ENCODE measurements at places on chromosomes 4 and X.

- no peak overlapping the region for H3K4me3 ChIP-seq
- no peak overlapping the region for H3K27ac ChIP-seq
- H3K36me3 ChIP-seq: no peaks in the 10 kb centered on the region
- no peaks in the 10 kb centered on the region for H3K4me1 ChIP-seq
These were observed 29.1 kb downstream of the MCUB start for GRCh38 chr4:109589119-109589518.

- H3K4me1 ChIP-seq: no peaks in the 10 kb centered on the region
- no peaks in the 10 kb centered on the region for H3K36me3 ChIP-seq
- no peak overlapping the region for H3K4me3 ChIP-seq
- no peak overlapping the region for H3K27ac ChIP-seq
These were observed 236.9 kb upstream of the CTSO start for GRCh38 chr4:156190615-156191014.

DNA sequence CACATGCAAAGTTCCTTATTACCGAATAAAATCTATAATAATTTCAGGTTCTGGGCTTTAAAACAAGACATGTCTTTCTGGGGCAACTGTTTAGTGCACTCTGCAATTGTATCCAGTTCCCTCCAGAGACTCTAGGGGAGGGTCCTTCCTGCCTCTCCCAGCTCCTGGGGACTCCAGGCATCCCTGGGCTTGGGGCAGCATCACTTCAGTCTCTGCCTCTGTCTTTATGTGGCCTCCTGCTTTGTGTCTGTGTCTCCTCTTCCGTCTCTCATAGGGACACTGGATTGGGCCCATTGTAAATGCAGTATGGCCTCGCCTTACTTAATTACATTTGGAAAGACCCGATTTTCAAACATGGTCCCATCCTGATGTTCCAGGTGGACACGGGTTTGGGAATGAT, 10.9 kb upstream of the ASMTL start:
- no peak overlapping the region for H3K4me3 ChIP-seq
- H3K4me1 ChIP-seq: peaks cover 17% of the 10 kb centered on the region
- H3K27me3 ChIP-seq: no peaks in the 10 kb centered on the region
- DNase-seq: peak; percentile 22

- H3K4me3 ChIP-seq: no peak overlapping the region
- H3K27ac ChIP-seq: no peak overlapping the region
- DNase-seq: no peak
- no peaks in the 10 kb centered on the region for H3K27me3 ChIP-seq
- H3K36me3 ChIP-seq: no peaks in the 10 kb centered on the region
These were observed 318.4 kb downstream of the DHX15 start for GRCh38 chr4:24265989-24266388.

DNA sequence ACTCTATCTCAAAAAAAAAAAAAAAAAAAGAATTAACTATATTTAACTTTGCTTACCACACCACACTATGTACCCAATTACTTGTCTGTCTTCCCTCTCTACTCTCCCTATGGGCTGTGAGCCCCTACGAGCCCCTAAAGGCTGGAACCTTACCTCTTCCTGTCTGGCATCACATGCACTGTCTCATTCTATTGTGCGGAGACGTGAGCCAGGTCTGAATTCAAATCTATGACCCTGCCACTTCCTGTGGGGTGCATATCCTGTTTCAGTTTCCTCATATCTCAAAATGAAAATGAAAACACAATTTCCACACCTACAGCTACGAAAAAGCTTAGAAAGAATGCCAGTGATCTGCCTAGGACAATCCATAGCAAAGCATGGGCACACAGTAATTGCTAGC, 42.9 kb upstream of the HS3ST1 start:
- H3K27ac ChIP-seq: peak overlapping the region; percentile 41
- no peak overlapping the region for H3K4me3 ChIP-seq
- H3K36me3 ChIP-seq: no peaks in the 10 kb centered on the region
- no peaks in the 10 kb centered on the region for H3K4me1 ChIP-seq
- DNase-seq: peak; percentile 80

DNA sequence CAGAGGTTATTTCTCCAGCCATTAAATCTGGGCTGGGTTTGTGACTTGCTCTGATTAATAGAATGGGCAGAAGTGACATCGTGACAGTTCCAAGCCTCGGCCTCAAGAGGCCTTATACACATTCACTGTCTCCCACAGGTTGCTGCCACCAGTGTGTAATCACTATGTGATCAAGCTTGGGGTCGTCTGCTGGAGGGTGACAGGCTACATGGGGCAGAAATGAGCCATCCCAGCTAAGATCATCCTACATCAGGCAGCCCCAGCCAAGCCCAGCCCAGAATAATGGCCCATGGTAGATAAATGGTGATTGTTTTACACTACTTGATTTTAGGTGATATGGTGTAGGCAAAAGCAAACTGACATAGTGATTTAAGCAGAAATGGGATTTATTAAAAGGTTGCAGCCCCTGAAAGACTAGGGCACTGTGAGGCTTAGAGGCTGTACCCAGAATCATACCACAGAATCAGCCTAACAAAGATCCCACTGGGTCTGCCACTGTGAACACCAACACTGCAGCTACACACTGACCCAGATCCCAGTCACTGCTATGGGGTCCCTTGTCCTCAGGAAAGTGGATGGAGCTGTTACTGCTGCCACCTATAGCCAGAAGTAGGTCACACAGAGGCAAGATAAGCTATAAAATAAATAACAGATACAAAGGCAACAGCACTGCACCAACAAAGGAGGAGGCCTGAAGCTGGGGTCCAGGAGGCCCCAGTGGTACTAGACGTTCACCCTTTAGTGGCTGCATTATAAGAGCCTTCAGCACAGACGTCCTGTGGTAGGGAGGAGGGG, 159.6 kb upstream of the RBPJ start:
- H3K4me1 ChIP-seq: no peaks in the 10 kb centered on the region
- no peak overlapping the region for H3K27ac ChIP-seq
- H3K36me3 ChIP-seq: no peaks in the 10 kb centered on the region
- no peak for DNase-seq
- no peak overlapping the region for H3K4me3 ChIP-seq

DNA sequence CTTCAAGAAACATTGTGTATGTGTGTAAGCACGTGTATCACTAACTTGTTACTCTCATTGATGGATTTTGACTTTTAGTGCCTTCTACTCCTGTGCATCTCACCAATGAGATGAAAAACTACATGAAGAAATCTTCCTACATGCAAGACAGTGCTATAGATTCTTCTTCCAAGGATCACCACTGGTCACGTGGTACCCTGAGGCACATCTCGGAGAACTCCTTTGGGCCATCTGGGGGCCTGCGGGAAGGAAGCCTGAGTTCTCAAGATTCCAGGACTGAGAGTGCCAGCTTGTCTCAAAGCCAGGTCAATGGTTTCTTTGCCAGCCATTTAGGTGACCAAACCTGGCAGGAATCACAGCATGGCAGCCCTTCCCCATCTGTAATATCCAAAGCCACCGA, 86.5 kb downstream of the SLC10A6 start:
- H3K27ac ChIP-seq: no peak overlapping the region
- H3K36me3 ChIP-seq: no peaks in the 10 kb centered on the region
- H3K4me3 ChIP-seq: no peak overlapping the region
- no peaks in the 10 kb centered on the region for H3K4me1 ChIP-seq

DNA sequence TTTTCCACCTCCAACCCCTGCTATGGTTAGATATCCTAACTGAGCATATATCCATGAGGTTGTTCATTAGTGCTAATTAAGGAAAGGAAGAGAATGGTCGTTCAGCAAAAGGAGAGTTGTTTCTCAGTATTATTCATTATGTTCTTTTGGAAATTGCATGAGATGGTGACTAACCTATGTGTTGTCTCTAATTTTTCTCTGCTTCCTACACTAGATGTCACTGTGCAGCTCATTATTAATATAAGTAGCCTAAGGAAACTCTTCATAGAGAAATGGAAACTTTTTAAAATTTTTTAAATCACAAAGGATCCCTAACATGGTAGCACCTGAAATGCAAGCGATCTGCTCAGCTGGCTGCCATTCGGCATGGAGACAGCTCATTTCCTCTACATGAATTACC, 67.7 kb upstream of the FAM9A start:
- H3K27me3 ChIP-seq: no peaks in the 10 kb centered on the region
- H3K36me3 ChIP-seq: no peaks in the 10 kb centered on the region
- no peak overlapping the region for H3K4me3 ChIP-seq
- H3K27ac ChIP-seq: no peak overlapping the region
- no peaks in the 10 kb centered on the region for H3K4me1 ChIP-seq
- no peak for DNase-seq

- DNase-seq: no peak
- no peak overlapping the region for H3K27ac ChIP-seq
- no peaks in the 10 kb centered on the region for H3K36me3 ChIP-seq
- no peak overlapping the region for H3K4me3 ChIP-seq
These were observed 95.7 kb upstream of the FRMPD4 start for GRCh38 chrX:12042615-12043014.

DNA sequence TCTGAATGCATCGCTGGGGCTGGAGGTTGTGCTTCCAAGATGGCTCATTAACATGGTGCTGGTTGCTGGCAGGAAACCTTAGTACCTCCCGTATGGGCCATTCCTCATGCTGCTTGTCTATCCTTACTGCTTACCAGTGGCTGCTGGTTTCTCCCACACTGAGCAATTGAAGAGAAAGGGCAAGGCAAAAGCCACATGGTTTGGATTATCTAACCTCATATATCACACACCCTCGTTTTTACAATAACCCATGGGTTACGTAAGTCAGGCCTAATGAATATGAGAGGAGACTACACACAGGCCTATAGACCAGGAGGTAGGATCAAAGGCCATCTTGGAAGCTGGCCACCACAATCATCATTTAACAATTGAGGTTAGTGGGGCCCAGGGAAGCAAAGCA, 141.8 kb upstream of the EDNRA start:
- H3K36me3 ChIP-seq: no peaks in the 10 kb centered on the region
- H3K4me3 ChIP-seq: no peak overlapping the region
- no peaks in the 10 kb centered on the region for H3K4me1 ChIP-seq
- H3K27me3 ChIP-seq: no peaks in the 10 kb centered on the region
- H3K27ac ChIP-seq: no peak overlapping the region
- DNase-seq: no peak

GRCh38 chr4:179989975-179990374, 2253.2 kb upstream of the TENM3 start:
- no peak for DNase-seq
- H3K4me1 ChIP-seq: no peaks in the 10 kb centered on the region
- no peak overlapping the region for H3K27ac ChIP-seq
- H3K27me3 ChIP-seq: no peaks in the 10 kb centered on the region

DNA sequence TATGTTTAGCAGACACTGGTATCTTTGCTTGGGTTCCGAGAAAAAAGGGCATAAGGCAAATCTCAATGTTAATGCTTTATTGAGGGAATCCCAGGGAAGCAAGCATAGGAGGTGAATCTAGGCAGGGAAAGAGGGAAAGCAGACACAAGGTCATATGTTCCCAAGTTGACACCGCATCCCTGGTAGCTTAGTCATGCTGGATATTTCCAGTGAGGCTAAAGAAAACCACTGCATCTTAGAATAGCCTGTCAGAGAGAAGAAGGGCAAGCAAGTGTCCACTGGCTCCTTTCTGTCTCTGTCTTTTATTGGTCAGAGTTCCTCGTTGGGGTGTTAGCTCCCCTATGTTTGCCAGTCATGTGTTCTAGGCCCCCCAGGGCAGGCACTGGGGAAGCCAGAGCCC, 104.7 kb downstream of the NKX6-1 start:
- no peak for DNase-seq
- no peak overlapping the region for H3K4me3 ChIP-seq
- no peaks in the 10 kb centered on the region for H3K27me3 ChIP-seq

GRCh38 chr4:94253036-94253435, 45.4 kb downstream of the SMARCAD1 start:
- H3K4me1 ChIP-seq: no peaks in the 10 kb centered on the region
- H3K36me3 ChIP-seq: no peaks in the 10 kb centered on the region
- H3K27me3 ChIP-seq: no peaks in the 10 kb centered on the region
- no peak for DNase-seq
- no peak overlapping the region for H3K27ac ChIP-seq

DNA sequence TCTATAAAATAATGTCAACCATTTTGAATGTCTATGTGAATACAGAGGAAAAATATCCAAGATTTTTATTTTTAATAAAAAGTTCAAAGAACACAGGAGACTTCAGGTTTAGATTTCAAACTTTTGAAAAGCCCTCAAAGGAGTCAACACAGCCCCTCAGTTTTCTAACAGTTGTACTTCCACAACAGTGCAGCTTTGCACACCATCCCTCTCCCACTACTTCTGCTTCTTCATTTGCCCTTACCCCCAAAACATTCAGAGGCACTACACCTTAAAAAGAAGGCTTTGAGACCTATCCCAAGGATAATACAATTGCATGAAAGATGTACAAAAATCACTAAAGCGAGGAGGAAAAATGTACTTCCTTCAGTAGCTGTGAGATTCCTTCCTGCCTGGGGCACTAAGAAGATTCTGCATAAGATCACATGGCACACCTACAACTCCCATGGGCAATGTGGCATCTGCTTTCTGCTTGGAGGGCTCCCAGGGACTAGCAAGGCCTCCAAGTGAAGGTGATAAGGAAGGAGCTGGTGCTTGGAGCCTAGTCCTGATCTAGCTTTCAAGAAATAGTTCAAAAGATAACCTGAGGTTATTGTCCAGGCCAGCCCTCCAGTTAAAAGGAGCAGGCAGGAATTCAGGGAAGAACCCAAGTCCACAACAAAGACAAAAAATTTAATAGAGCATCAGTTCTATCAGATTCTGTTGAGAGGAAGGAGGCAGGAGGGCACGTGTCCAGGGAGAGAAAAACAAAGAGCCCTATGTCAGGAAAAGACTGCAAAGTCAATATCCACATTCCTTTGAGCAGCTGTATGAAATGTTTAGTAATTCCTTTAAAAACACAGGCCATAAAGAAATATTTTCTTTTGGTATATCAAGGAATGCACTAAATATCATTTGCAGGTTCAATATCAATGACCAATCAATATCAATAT, 19.1 kb downstream of the ARAP2 start:
- no peaks in the 10 kb centered on the region for H3K4me1 ChIP-seq
- no peak overlapping the region for H3K4me3 ChIP-seq
- DNase-seq: no peak
- H3K27ac ChIP-seq: no peak overlapping the region
- H3K27me3 ChIP-seq: no peaks in the 10 kb centered on the region
- no peaks in the 10 kb centered on the region for H3K36me3 ChIP-seq

- H3K36me3 ChIP-seq: no peaks in the 10 kb centered on the region
- no peak overlapping the region for H3K27ac ChIP-seq
- no peak overlapping the region for H3K4me3 ChIP-seq
- no peaks in the 10 kb centered on the region for H3K27me3 ChIP-seq
- no peaks in the 10 kb centered on the region for H3K4me1 ChIP-seq
These were observed 46.7 kb downstream of the DTHD1 start for GRCh38 chr4:36328130-36328529.

GRCh38 chr4:169219440-169219839, 51.3 kb downstream of the SH3RF1 start:
- no peak overlapping the region for H3K27ac ChIP-seq
- no peaks in the 10 kb centered on the region for H3K27me3 ChIP-seq
- H3K4me3 ChIP-seq: no peak overlapping the region
- H3K36me3 ChIP-seq: no peaks in the 10 kb centered on the region

DNA sequence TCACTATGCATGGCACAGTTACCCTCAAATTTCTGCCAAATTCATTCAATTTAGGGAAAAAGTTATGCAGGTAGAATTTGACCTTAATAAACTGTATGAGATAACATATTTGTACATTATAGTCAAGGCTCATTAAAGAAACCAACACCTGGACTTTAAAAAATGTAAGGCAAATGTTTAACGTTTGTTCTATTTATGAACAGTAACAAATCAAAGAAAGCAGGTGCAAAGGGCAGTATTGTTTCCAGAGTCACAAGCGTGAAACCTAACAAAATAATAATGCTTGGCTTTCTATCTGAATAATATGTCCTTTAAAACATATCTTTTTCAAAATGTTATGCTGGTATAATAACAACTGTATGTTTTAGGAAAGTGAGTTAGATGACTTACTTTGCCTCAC, 41.2 kb downstream of the LIN54 start:
- no peak for DNase-seq
- H3K4me3 ChIP-seq: no peak overlapping the region
- no peaks in the 10 kb centered on the region for H3K36me3 ChIP-seq

Data from Peyer's patch (tissue), 4 donors.